ENCODE measurements at places on chromosomes 13 and 19.

GRCh38 chr19:53942001-53942786, 20.5 kb upstream of the CACNG8 start:
- no peak for DNase-seq

DNA sequence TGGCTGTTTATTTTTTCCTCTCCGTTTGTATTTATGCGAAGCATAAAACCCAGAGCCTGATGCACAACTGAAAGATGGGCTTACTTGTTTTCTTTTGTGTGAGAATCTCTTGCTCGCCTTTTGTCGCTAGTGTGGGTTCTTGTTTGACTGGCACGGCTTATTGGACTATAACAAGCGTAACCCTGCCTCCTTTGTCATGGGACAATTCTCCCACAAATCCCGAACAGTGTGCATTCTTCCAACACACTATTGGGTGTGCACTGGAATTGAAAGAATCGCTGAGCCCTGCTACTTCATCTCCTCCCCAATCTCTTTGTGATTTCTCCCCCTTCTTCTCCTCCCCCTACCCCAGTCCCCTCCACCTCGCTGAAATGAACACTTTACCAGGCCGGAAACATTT, 110.8 kb downstream of the ZIC5 start:
- no peak for DNase-seq

GRCh38 chr13:79992111-79992510, 348.8 kb downstream of the SPRY2 start:
- DNase-seq: no peak

- DNase-seq: no peak
These were observed 24.2 kb downstream of the ACTN4 start for GRCh38 chr19:38671654-38672053.

DNA sequence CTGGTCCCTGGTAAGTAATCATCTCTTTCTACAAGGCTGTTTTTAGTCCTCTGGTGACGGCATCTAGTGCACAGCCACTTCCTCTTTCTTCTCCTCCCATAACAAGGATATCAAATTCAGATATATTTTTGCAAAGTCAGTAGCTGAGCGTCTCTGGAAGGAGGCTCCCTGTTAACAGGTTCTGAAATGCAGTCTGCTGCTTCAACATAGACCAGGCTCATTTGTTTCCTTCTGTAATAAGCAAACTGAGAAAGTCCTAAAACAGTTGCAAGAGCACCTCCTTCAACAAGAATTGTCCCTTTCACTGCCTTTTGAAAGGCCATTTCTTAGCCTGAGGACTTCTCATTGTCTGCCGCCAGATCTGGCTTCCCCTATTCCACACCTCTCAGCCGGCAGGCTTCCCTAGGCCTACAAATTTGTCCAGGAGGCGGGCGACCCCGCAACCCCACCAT, 7.4 kb upstream of the ZSCAN5A start:
- DNase-seq: no peak

- DNase-seq: no peak
These were observed 8.2 kb upstream of the DHDH start for GRCh38 chr19:48925240-48925843.

DNA sequence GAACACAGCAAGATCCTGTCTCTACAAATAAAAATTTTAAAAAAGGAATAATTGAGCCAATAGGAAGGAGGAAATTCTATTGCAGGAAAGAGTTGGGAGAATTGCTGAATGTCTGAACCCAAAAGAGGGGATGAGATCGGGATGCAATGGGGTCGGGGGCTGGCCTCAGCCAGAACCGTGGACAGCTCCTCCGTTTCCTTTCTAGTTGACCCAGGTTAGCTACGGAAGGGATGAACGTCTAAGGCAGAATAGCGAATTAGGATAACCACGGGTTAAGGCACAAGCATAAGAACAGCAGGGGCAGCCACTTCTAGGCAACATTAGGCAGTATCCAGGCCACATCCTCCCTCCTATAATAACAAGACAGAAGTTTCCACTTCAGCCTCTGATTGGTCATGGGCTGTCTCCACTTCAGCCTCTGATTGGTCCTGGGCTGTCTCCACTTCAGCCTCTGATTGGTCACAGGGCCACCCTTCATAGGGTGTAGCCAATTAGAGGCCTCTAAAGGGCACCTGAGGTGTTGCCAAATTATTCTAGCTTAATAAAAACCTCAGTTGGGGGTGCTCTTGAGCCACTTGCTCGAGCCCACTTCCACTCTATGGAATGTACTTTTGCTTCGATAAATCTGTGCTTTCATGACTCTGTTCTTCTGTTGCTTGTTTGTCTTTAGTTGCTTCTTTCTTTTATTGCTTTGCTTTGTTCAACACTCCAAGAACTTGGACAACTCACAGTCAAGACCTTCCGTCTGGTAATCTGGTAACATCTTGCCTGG, 24.9 kb upstream of the TPM4 start:
- DNase-seq: no peak

DNA sequence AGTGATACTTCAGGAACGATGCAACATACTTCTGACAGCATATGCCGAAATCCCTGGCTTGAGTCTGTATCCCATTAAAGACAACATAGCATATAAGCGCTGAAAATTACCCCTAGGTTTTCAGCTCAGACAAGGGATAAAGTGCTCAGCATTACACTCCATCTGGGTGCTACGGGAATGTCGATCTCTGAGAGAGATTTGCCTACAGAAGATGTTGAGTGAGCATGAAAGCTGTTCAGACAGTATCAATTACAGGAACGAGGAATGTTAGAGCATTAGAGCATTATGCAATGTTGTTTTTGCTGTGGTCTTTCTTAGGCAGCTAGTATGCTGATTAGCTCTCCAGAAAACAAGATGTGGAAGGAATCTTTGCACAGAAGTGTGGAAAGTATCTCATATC, 484.5 kb downstream of the LIG4 start:
- no peak for DNase-seq

GRCh38 chr13:99361197-99361596, 54.0 kb upstream of the GPR183 start:
- no peak for DNase-seq

DNA sequence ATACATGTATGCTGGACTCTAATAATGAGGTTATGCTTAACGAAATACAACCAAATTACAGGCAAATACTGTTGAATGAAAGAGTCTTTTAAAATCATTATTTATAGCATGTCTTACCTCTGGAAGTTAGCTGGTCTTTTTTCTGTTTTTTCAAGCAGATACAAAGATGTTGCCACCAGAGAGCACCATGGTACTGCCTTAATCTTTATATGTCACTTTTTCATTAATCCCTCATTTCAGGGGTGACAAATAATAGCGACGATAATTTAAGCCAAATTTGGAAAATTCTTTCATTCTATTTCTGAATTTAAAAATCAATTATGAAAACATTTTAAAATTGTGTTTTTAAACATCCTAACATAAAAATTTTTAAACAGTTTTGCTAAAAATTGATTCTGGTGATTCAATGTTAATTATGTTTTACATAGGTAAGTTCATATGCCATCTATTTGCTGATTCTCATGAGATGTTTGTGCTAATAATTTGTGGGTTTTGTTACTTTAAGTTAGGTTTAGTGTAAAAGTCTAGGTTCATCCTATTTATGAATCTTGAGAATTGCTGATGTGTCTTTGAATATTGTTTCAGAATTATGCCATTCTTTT, 379.3 kb upstream of the SGCG start:
- DNase-seq: no peak

GRCh38 chr19:29714371-29714952, 599 bp downstream of the C19orf12 start:
- no peak for DNase-seq

All from stimulated activated CD4-positive, alpha-beta T cell treated with anti-CD3 and anti-CD28 coated beads, Interleukin-12 subunit alpha, Interleukin-12 subunit beta, amount 100 ng/mL, for 24 hours (primary cell).